ENCODE measurements at places on chromosomes 13 and 19. TPM values are rescaled to one million over a fixed set of nuclear protein-coding genes. Genes with fewer than 3 reads are reported as not detected.

The UNC13A gene
- not detected for total RNA-seq

The LGALS4 gene
- total RNA-seq, result 2.0 TPM

DNA sequence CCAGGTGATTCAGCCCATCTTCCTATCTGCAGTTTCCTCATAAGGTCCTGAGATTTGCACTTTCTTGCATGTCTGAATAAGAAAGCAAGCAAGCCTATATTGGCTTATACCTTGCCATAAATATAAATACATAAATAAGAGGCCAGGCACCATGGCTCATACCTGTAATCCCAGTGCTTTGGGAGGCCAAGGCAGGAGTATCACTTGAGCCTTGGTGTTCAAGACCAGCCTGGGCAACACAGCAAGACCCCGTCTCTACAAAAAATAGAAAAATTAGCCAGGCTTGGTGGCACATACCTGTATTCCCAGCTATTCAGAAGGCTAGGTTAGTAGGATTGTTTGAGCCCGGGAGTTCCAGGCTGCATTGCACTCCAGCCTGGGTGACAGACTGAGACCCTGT lies 5.5 kb upstream of the GPATCH1 start:
- DNase-seq, result no peak

DNA sequence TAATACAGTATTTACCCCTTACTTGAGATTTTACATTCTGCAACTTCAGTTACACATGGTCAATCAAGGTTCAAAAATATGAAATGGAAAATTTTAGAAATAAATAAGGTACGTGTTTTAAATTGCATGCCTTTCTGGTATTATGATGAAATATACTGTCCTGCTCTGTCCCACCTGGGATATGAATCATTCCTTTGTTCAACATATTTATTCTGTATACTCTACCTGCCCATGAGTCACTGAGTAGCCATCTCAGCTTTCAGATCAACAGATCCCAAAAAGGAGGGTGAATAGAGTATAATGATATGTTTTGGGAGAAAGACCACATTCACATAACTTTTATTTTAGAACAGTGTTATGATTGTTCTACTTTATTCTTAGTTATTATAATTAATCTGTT lies 37.8 kb downstream of the STOML3 start:
- no peak for DNase-seq

The PSG2 gene
- total RNA-seq, result 0.51 TPM

DNA sequence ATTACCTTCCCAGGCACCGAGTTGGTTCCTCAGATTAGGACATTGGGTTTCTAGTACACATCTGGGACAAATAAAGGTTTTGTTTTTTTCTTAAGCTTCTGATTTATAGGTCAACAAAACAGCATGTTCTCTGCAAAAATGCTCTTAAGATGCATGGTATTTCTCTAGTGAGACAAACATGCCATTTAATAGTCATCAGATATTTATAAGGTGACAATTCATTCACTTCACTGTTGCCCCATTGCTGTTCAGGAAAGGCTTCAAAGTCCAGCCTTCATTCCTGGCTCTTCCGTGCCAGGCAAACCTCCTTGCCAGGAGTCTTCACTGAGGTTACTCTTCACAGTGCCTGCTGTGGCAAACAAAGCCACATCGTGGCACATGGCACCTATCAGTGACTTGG lies 156.3 kb upstream of the FNDC3A start:
- DNase-seq, result no peak

DNA sequence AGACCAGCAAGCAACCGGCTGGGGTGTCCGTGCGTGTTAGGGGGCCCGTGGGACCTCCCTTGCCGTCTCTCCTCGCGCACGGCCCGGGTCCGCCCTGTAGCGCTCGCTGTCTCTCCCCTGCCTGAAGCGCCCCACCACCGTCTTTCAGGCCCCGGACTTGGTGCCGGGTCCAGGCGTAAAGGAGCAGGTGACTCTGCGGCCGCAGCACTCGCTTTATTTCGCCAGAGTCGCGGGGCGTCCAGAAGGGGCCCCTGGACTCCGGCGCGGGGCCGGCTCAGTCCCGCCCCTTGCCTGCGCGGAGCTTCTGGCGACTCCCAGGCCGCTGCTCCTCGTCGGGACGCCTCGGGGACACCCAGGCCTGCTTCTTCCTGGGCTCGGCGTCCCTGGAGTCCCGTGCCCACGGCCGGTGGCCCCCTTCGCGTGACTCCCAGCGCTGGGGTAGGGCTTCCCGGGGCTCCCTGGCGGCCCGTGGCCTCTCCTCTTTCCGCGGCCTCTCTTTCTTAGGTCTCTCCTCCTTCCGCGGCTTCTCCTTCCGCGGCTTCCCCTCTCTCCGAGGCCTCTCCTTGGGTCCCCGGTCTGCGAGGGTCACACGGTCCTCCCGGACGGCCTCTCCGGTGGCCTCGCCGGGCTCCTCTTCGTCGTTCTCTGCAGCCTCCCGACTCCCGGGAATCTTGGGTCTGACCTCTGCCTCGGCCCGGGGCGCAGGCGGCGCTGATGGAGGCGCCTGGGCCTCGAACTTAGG lies 3.1 kb downstream of the AMH start:
- DNase-seq, result no peak

- no peak for DNase-seq
These were observed 361.9 kb upstream of the GPC6 start for GRCh38 chr13:92864584-92865284.

DNA sequence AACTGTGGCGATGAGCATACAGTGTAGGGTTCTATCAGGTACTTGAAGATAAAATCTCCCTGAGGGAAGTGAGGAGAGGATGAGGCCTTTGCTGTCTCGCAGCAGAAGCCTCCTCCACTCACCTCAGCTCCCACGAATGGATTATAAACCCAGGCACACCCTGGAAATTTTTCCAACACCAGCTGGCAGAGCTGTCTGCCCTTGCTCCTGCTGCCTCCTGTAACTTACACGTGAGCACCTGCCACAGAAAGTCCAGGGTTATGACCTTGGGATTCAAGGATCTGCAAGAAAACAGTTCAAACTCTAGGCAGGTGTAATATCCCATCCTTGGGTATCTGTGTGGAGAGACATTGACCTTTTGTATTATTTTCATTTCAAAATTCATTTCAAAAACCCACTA lies 70.9 kb upstream of the MYO16 start:
- no peak for DNase-seq

All from suprapubic skin (tissue), 4 donors.